Activated CD8-positive, alpha-beta T cell treated with anti-CD3 and anti-CD28 coated beads for 36 hours (primary cell): ENCODE measurements at places on chromosomes 7 and 10.

DNA sequence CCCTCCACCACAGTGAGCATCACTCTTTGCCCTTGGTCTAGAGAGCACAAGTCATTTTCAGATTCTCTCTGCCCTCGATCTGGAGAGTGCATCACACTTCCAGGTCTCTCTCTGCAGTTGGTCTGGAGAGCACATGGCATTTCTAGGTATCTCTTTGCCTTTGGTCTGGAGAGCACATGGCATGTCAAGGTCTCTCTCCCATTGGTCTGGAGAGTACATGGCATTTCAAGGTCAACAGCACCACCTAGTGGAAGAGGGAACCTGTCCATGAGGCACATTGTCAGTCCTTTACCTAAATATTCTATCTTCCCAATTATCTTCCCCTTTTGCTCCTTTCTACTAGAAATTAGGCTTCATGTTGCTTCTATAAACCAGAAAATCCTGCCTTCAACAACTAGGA, 1139.4 kb downstream of the XPNPEP1 start:
- peak; percentile 48 for DNase-seq

- peak; percentile 78 for DNase-seq
Observed at GRCh38 chr7:36390199-36391090, 783 bp downstream of the ANLN start.

DNA sequence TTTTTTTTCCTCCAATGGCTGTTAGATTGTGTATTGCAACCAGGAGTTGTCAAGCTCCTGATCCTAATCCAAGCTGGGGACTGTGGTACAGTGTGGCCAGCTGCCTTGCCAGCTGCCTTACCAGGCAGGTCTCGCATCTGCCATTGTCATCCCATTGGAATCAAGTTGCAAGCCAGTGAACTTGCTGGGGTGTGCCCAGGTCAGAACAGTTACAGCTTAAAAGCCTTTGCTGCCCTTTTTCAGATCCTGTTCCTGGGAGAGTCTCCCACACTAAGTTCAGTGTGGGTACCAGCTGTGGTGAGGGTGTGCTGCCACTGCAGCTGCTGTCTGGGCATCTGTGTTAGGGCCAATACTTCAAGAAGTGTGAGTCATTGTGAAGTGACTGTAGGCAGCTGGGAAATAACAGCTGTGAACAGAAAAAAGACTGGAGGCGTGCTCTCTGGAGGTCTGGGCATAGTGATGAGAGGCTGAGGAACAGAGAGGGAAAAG, 72.8 kb downstream of the CCNY start:
- DNase-seq, result peak; percentile 41

GRCh38 chr10:124465777-124466488, 4.3 kb downstream of the LHPP start:
- DNase-seq, result no peak

GRCh38 chr10:9291081-9291480, 1236.6 kb downstream of the GATA3 start:
- DNase-seq, result no peak

DNA sequence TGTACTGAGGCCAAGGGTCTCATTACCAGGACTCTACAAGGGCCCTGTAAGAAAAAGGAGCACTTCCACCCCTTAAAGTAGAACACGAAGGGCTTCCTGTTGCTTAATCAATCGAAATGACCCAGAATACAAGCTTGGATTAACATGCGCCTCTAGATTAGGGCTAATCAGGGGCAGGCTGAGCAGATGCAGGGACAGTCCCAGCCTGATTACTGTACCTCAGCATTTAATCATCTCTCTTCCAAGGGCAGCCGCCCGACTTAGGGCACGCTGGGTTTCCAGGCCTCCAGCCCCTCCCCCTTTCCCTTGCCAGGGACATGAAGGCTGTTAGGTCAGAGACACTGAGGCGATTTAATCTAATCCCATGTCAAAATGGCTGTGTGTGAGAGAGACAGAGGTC, 138.6 kb downstream of the NRF1 start:
- DNase-seq, result no peak

DNA sequence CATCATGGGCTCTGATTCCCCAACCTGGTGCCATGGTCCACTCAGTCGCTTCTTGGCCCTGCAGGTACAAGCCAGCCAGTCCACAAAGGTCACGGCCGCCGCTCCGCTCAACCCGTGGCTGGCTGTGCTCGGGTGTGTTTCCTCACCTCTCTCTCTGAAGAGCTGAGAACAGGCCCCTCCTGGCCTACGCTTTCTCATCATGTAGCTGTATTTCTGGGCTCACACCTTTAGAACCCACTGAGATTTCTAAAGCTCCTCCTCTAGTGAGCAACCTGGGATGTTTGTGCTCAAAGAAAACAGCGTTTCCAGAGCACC, 30.2 kb downstream of the PTPRN2 start:
- DNase-seq, result no peak

GRCh38 chr10:43622038-43622437, 15.8 kb downstream of the ZNF485 start:
- DNase-seq, result no peak

- no peak for DNase-seq
Observed at GRCh38 chr10:132136097-132136521, 50.6 kb upstream of the DPYSL4 start.

DNA sequence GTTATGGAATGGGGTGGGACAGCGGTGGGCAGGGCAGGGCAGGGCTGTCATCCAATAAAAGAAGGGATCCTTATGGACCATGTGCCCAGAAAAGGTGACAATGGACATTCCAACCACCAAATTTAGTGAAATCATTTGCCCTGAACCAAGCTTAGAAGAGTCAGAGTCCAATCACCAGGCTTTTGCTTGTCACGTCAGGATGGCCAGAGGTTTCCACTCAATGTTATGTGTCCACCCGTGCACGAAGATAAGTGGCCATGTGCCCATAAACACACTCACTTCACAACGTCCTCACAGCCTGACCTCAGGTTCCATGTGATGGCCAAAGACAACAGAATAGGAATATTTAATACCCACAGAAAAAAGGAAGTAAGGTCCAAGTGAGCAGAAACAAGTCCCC, 36.6 kb upstream of the PLPP4 start:
- DNase-seq, result no peak
